ENCODE measurements at places on chromosomes 13 and 19.
A peak's percentile ranks its signal among the peaks of the same experiment; 100 is the strongest.

DNA sequence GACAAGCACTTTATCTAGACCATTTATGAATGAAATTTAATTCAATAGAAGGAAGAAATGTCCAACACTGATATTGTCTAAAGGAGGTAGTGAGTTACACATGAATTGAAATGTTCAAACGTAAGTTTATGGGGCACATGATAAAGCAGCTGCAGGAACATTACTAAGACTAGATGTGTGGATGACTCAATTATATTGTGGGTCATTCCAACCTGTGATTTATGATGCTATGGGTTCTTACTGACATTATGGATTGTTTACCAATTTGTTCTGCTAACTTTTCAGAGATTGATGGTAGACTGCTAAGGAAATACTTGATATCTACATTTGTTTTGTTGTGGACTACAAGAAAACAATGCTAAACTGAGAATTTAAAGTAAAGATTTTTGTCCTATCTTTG, 56.1 kb upstream of the ATXN8OS start:
- DNase-seq = no peak

GRCh38 chr13:43132911-43133310, 109.5 kb downstream of the DNAJC15 start:
- DNase-seq = no peak

DNA sequence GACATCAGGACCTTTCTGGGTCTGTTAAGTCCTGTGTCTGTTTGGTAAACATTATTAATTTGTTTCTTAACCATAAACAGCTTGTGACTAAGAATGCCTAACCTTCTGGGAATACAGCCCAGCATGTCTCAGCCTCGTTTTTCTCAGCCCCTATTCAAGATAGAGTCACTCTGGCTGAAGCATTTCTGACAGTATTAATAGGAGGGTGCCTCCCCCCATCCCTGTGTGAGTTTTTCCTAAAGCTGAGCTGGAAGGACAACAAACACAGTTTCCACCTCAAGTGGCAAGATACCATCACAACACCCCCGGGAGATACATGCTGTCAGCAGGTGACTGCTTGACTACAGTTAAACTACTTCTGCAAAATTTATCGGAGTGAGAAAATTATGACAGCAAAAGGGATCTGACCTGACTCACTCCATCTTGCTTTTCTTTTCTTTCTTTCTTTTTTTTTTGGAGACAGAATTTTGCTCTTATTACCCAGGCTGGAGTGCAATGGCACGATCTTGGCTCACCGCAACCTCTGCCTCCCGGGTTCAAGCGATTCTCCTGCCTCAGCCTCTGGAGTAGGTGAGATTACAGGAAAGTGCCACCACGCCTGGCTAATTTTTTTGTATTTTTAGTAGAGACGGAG, 59.3 kb upstream of the ABCC4 start:
- no peak for DNase-seq

DNA sequence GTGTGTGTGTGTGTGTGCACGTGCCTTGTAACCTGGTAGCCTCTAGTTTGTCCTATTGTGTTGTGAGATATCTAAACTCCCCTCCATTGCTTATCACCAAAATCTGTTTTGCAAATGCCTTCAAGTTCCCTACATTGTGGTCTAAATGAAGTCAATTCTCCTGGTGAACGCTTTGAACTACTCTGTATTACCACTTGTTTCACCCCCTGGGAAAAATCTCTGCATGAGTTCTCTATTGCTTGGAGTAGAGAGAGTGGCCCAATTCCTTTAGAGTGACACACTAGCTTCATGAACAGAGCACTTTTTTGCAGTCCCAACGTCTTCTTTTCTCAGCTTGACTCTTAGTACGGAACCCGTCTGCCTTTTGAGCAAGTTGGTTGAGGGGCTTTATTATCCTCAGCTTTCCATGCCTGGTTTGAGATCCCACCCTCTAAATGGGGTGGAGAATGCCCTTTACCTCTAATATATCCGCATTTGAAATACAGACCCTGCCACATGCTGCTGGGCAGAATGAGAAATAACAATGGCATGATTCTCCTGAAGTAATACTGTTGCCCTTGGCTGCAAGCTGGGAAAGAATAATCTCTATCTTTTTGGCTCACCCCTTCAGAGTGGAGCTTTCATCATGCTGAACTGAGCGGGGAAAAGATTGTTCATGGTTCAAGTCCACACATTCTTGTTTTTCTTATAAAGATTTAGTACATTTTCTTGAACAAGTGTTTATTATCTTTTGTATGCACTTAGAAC, 2545.3 kb downstream of the PCDH9 start:
- no peak for DNase-seq

- DNase-seq = peak; percentile 31
These were observed 467 bp downstream of the LAMP1 start for GRCh38 chr13:113297370-113298042.

GRCh38 chr19:2488942-2489731, 13.2 kb downstream of the GADD45B start:
- peak; percentile 68 for DNase-seq

DNA sequence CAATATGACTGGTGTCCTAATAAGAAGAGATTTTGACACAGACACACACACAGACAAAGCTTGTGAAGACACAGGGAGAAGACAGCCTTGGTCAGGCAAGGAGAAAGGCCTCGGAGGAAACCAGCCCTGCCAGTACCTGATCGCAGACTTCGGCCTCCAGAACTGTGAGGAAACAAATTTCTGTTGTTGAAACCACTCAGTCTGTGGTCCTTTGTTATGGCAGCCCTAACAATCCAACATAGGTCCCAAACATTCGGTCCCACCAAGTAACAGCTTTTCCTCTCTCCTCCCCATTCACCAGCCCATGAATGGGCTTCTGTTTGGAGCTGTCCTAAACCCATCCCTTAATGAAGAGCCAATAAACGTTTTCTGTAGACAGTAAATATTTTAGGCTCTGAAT, 36.4 kb upstream of the UBAC2 start:
- no peak for DNase-seq

DNA sequence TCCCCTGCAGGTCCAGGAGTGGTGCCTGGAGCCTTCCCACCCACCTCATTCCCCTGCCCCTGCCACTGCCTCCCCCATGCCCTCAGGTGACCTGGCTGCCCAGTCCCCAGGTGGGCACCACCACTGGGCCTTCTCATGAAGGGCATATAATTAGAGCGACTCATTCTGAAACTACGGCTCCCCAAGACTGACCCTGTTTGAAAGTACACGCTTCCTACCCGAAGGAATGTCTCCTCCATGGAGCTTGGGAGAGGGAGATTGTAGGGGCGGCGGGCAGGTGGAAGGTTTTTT, 52.6 kb downstream of the GPR12 start:
- DNase-seq = no peak

- DNase-seq = peak; percentile 80
These were observed 215.2 kb downstream of the NBEA start for GRCh38 chr13:35157143-35157755.

DNA sequence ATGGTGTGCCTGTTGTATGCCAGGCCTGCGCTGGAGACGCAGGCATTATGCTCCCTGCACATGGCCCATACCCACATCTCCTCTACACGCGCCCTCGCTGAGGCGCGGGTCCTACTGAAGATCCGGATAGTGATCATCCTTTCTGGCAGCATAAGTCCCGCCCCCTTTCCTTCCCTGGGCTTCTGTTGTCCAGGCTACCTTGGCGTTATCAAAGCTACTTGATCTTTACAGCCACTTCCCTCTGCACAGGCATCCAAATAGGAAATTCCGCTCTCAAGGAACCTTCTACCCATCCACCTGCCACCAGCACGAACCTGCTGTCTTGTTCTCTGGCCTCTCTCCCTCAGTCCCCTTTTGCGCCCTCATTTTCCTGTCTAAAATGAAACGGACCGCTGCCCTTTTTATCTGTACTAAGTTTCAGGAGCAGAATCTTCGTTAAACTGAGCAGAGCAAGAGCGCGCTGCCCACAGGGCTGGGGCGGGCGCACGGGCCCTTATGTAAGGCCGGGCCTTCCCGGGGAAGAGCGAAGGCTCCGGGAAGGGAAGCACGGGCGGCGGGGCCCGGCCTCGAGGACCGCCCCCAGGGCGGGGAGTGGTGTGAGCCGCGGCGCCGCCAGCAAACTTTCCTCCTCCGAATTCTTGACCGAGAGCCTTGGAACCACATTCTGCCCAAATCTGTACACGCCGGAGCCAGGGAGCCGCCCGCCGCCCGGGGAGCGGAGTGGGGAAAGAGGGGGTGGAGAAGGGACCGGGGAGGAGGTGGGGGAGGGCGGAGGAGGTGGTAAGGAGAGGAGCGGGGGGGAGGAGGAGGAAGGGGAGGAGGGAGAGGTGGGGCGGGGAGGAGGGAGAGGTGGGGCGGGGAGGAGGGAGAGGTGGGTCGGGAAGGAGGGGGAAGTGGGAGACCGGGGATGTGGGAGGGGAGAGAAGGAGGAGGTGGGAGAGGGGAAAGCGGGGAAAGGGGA, 920 bp upstream of the UBE2L5 start:
- peak; percentile 73 for DNase-seq

DNA sequence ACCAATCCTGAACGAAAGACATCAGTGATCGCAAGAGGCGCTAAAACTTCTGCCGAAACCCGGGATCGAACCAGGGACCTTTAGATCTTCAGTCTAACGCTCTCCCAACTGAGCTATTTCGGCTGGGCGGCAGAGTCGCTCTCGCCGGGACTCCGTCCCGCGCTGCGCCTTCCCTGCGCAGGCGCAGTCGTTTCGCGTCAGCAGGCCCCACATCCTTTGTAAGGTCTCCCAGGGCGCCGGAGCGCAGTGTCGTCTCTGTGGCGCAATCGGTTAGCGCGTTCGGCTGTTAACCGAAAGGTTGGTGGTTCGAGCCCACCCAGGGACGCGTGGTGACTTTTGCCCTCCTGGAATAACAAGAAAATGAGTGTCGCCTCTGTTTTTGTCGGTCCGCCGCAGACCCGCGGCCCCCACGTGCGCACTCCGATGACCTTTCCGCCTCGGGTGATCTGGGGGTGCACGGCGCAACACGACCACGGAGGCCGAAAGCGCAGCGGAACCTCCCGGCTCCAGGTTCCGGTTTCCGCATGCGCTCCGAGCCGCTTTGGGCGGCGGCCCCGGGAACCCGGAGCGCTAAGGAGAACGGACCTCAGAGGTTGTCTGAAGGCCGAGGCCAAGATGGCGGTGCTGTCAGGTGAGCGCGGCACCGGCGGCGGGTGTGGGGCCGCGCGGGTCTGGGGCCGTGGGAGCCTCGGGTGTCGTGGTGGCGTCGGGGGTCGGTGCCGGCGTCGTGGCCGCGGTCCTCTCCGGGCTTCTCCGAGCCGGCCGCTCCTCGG, at the start of gene NDUFS7:
Gene NDUFS7, plus strand, starts transcription at position 596 of the 773 bp plus-strand sequence. Its CDS starts 20 bp downstream, at position 616.
- DNase-seq = peak; percentile 78

- peak; percentile 31 for DNase-seq
These were observed 281.6 kb downstream of the DNAJC15 start for GRCh38 chr13:43304945-43305344.

- DNase-seq = no peak
These were observed 53.9 kb downstream of the VAV1 start for GRCh38 chr19:6826281-6826920.

GRCh38 chr19:3193256-3194105, 7.8 kb downstream of the NCLN start:
- DNase-seq = no peak

DNA sequence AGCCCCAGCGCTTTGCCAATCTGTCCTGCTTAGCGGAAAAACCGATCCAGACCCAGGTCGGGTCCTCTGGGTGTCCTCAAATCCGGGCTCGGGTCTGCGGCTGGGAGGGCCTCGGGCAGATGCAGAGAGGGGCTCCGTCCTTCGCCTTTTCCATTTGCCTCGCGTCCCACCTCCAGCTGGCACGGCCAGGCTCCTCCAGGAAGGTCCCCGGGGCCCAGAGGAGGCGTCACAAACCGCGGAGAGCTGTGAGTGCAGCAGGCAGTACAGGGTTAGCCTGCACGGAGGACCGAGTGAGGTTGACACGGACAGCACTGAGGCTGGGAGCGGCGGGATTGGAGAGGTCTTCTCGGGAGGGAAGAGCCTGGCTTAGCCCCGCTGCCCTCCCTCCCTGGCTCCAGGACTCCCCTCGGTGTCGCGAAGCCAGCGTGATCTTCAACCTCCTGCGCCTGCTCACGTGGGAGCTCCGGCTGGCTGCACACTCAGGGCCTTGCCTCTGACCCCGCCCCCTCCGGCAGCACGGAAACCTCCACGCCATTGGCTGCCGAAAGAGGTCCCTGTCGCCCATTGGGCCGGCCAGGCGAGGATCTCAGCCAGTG, 2.8 kb upstream of the IFNL2 start:
- DNase-seq = no peak

DNA sequence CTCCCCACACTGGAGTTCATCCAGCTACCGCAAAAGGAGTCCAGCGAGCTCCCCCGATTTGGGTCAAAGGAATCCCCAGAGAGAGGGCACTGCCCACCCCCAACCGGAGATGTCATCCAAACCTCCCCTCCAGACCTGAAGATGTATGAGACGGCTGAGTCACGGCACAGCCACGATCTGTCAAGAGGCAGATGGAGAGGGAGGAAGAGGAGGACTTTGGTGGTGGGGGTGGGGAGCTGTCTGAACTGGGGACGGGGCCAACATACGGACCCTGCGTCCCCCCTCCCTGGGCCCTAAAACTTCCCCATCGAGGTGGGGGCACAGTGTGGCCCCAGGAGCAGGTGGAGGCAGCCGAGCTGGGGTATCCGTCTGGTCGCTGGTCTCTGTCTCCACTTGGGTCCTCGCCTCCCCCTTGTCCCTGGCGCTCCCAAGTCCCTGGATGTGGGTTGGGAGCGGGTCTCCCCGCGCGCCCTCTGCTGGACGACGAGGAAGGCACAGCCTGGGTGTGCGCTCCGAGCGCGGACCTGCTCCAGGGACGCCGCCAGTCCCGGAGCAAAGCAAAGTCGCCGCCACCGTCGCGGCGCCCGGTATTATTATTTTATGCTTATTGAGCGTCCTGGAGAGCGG, 3.8 kb downstream of the PDE4A start:
- DNase-seq = peak; percentile 68

GRCh38 chr13:106561551-106562170, 6.3 kb downstream of the ARGLU1 start:
- no peak for DNase-seq

DNA sequence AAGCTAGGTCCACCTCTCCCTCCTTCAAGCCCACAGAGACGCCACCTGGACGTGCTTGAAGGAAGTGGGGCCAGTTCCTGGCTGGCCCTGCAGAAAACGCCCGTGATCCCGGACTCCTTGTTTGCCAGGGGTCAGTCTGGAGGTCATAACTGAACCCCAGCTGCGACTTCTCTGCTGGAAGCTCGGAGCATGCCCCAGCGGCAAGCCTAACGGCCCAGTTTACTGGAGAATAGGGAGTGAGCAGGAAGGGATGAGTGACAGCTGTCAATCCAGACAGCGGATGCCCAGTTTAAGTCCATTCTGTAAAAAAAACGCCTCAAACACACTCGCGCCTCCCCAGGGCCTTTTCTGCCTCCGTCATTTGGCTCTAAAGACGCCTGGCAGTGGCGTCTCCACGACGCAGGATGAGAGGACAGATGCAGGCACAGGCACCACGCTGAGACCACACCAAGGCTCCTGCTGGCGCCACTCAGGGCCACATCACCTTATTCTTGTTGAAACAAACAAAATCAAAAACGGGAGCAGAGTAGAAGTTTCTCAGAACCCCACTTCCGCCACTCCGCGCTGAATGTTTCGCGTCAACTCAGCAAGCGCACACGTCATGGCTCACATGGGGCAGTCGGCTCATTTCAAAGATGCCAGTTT, 57.6 kb downstream of the RASA3 start:
- DNase-seq = no peak

GRCh38 chr19:17755977-17756670, 4.8 kb downstream of the FCHO1 start:
- DNase-seq = peak; percentile 45
